ENCODE measurements at places on chromosomes 7 and 10.

DNA sequence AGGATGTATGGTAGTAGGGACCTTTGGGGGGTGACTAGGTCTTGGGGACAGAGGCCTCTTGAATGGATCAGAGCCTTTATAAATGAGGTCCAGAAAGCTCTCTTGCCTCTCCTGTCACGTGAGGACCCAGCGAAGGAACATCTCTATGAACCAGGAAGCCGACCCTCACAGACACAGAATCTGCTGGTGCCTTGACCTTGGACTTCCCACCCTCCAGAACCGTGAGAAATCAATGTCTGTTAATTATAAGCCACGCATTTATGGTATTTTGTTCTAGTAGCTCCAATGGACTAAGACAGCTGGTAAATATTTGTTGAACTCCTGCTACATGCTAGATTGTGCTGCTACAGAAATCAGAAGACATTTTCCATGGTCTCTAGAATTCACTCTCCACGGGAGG is 276.9 kb downstream of the SFMBT2 start:
- DNase-seq, result no peak

DNA sequence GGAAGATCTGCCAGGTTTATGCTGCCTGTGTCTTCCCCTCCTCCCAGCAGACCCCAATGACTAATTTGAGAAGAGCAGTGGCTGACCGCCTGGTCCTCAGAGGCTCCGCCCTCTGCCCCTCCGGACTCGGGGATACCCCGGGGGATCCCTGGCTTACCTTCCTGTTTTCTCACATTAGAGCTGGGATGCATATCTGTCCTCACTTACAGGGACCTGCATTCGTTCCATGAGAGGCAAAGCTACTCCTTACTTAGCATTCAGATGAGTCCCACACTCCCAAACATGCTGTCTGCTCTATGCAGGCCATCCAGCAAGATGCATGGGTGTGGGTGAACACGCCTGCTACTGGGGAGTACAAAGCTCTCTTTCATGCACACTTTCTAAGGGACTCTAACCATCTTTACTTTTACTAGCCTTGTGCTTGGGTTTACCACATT is 24.0 kb downstream of the VOPP1 start:
- DNase-seq, result no peak

- no peak for DNase-seq
These were observed 428 bp downstream of the CALML5 start for GRCh38 chr10:5498791-5499492.

GRCh38 chr7:76044375-76044865 is 3.4 kb downstream of the STYXL1 start:
- DNase-seq, result no peak

- no peak for DNase-seq
These were observed 111.3 kb downstream of the HECTD2 start for GRCh38 chr10:91521439-91521838.

DNA sequence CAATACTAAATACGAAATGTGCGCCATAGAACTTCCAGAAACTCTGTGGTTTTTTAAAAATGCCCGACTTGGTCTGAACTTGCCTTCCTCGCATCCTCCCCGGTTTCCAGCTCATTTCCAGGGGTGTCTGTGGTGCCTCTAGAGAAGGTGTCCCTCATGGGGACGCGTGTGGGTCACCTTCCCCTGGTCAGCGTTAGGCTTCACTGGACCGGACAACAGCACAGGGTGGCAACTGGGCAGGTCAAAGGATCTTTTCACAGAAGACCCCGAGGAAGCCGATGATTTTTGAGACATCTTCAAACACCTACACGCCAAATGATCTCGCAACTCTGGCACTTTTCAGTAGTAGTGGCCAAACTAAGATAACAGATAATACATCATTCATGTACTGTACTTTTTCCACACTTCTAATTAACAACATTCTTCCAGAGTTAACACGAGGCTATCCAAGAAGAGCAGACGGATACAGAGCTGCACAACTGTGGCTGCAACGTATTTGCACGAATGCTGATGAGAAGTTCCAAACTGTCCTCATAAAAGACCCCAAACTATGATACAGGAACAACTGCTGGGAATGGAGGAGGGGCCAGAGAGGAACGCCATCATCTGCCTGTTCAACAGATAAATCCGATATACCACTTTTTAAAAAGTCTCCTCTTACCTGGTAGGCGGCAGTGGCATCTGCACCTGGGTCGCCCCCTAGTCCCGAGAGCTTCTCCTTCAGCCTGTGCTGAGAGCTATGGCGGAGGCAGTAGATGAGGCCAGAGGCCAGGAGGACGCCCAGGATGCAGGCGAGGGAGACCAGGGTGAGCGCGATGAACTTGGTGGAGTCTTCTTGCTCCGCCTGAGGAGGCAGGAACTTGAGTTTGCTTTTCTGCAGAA is 345.5 kb downstream of the DNAJB6 start:
- DNase-seq, result no peak

DNA sequence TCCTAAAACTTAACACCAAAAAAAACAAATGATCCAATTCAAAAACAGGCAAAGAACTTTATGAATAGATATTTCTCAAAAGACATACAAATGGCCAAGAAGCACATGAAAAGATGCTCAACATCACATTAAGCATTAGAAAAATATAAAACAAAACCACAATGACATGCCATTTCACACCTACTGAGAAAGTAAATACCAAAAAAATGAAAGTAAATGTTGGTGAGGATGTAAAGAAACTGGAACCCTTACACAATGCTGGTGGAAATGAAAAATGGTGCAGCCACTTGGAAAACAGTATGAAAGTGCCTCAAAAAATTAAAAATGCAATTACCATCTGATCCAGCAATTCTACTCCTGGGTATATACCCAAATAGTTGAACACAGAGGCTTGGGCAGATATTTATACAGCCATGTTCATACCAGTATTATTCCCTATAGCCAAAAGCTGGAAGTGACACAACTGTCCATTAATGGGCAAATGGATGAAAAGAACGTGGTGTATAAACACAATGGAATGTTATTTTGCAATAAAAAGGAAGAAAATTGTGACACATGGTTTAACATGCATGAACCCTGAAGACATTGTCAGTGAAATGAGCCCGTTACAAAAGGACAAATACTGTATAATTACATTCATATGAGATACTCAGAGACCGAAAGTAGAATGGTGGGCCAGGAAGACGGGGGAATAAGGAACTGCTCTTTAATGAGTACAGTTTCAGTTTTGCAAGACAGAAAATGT is 89.0 kb downstream of the JMJD1C start:
- DNase-seq, result no peak

- no peak for DNase-seq
These were observed 114.9 kb upstream of the ZEB1 start for GRCh38 chr10:31204090-31204489.

- DNase-seq, result peak; percentile 75
These were observed 817 bp downstream of the MLLT10 start for GRCh38 chr10:21534604-21535493.

GRCh38 chr7:157857578-157858075 is 520.8 kb downstream of the DNAJB6 start:
- no peak for DNase-seq

- no peak for DNase-seq
These were observed 622 bp upstream of the COL1A2 start for GRCh38 chr7:94394109-94394436.

DNA sequence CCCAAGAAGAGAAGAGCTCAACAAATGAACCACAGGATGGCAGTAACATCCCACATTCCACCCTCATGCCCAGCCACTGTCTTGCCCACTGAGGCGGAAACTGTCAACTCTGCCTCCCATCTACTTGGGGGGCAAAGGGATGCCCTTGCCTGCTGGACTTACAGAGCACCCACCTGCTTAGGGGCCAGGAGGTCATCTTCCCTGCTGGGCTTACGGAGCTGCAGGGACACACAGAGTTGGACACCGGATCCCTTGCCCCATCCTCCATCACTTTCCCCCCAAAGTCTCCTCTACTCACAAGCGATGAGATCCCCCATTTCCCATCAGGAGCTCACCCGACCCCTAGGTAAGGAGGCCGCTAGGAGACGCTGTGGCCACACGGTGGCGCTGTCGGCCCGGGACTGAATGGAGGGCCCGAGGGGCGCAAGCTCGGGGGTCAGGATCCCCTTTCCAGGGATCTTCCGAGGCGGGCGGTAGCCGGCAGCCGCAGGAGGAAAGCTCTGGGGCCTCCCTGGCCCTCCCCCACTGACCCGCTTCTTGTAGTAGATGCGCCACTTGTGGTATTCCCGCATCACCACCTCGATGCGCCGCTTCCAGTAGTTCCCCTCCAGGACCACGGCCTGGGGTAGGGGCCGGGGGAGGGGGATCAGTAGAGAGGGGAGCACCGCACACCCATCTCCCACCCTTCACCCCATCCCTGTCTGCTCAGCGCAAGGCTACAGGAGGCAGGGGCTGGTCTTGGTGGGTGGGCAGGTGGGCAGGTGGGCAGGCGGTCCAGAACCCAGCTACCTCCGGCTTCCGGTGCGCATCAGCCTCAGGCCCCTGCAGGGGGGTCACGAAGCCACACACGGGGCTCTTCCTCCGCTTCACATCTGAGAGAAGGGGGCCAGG is 17.3 kb downstream of the MLXIPL start:
- peak; percentile 74 for DNase-seq

DNA sequence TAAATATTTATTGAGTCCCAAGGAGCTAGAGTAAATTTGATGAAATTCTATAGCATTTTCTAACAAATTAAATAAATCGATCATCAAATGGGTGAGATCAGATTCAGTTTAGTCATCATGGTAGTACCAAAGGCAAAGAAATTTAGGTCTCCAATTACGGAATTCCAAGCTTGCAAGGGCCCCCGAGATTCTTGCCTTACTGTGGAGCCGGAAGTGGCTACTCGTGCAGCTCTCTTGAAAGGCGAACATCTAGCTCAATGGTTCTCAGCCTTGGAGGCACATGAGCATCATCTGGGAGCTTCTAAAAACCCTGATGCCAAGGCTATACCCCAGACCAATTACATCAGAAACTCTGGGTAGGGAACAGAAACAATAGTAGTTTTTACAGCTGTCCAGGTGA is 117.9 kb upstream of the PRR15 start:
- DNase-seq, result no peak

All from left ventricle myocardium superior (tissue), 1 donor.